ENCODE measurements at places on chromosomes 4 and X.
A peak's percentile ranks its signal among the peaks of the same experiment; 100 is the strongest.

DNA sequence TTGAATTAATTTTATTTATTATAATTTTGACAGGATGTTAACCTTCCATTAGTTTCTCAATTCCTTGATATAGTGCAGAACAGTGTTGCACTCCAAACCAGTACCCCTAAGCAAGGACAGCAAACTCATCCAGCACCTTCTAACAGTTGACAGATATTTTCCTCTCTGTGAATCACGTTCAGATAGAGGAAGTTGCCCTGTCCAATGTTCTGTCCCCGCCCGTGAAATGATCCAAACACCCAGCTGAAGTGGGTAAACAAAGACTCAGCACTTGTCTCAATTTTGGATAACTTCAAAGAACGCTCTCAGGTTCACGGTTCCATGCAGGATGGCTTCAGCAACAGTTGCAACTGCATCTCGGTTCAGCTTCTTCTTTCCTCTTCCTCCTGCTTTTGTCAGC is 1240.0 kb upstream of the ADGRL3 start:
- DNase-seq: no peak

DNA sequence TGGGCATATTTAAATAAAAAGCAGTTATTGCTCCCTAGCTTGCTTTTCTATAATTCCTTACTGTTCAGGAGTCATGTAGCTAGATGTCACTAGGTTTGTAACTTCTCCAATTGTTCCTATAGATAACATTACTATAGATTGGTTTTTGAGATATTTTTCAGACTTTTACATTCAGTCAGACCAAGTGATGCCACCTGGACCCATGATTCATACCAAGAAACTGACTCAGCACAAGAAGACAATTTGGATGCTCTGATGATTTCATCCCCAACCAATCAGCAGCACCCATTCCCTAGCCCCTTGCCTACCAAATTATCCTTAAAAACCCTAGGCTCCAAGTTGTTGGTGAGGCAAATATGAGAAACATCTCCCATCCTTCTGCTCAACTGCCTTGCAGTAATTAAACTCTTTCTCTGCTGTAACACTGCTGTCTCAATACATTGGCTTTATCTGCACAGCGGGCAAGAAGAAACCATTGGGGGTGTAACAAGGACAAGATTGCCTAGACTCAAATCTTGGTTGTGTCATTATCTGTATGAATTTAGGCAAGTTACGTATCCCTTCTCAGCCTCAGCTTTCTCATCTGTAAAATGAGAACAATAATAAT is 11.8 kb upstream of the NEIL3 start:
- no peak for DNase-seq

- DNase-seq: no peak
Observed at GRCh38 chr4:175447016-175447415, 365.0 kb downstream of the GPM6A start.

DNA sequence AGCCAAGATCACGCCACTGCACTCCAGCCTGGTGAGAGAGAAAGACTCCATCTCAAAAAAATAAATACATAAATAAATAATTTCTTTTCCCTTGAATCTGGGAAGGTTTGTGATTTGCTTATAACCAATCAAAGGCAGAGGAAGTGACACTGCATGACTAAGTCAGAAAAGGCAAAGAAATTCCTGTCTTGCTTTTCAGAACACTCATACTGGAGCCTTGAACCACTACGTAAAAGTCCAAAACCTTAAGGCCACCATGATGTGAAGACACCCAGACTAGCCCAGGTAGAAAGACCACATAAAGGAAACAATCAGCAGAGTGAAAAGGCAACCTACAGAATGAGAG is 36.6 kb downstream of the TMEM156 start:
- no peak for DNase-seq

GRCh38 chr4:99841129-99841528 is 24.5 kb downstream of the DAPP1 start:
- DNase-seq: no peak

- peak; percentile 21 for DNase-seq
Observed at GRCh38 chrX:141278306-141278705, 36.0 kb upstream of the SPANXC start.

- no peak for DNase-seq
Observed at GRCh38 chr4:115660465-115660864, 547.0 kb upstream of the NDST4 start.

DNA sequence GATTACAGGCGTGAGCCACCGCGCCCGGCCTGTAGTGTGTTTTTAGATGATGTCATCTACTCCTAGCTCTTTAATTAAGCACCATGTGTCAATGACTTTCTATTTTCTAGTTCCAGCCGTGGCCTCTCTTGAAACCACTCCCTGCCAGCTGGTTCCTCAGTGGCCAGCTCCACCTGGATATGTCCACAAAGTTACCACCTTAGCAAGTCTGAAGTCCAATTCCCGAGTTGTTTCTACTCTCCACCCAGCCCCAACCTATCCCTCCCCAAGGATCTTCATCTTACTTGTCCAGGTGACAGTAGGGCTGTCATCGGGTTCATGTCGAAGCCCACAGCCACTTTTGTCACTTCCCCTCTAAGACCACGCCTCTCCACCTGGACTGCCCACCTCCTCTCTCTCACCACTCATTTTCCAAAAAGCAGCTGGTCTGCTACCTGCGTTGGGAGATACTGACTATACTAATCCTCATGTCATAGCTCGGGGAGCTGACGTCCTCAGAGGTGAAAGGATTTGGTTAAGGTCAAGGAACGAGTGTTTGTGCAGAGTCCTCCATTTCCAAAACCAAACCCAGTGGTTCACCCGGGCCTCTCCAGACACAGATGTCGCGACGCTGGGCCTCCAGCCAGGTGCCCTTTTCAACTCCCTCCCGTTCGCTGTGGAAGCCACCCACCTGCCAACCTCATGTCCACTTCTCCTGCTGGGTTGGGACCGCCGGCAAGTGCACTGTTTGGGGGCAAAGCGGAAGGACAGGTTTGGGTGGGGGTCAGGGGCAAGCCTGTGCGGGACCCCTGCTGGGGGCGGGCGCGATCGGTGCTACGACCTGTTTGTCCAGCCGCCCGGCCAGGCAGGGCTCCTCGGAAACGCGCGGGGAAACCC is 704 bp downstream of the FAM3A start:
- DNase-seq: no peak

DNA sequence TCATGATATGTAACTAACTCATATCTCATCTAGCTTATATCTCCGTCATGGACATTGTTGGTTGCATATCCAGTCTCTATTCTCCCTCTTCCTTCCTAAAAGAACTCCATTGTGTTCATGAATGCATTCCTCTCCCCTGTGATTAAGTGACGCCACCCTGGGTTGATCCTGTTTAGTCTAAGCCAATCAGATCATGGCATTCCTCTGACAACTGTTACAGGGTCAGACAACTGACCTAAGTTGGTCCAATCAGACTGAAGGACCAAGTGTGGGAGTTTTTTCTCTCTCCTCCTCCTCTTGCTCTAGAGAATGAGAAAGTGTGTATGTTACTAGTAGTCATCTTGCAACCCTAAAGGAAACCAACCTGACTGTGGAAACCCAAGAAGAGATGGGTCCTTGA is 3.6 kb downstream of the APOO start:
- DNase-seq: no peak

DNA sequence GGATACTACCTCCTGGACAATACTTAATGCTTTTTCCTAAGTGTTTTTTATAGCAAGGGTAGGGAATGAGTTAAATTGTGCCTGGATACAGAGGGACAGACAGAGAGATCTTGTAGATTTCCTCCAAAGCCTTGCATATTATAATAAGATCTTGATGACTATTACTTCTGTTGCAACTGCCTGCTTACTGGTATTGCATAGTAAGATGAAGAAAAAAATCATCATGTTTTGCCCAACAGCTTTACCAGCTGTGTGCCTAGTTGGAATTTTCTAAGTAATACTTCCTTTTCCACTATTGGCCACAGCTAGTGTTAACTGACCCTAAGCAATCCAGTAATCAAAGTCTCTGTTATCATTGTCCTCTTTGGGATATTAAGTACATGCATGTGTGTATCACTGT is 139.0 kb downstream of the DCK start:
- DNase-seq: no peak

DNA sequence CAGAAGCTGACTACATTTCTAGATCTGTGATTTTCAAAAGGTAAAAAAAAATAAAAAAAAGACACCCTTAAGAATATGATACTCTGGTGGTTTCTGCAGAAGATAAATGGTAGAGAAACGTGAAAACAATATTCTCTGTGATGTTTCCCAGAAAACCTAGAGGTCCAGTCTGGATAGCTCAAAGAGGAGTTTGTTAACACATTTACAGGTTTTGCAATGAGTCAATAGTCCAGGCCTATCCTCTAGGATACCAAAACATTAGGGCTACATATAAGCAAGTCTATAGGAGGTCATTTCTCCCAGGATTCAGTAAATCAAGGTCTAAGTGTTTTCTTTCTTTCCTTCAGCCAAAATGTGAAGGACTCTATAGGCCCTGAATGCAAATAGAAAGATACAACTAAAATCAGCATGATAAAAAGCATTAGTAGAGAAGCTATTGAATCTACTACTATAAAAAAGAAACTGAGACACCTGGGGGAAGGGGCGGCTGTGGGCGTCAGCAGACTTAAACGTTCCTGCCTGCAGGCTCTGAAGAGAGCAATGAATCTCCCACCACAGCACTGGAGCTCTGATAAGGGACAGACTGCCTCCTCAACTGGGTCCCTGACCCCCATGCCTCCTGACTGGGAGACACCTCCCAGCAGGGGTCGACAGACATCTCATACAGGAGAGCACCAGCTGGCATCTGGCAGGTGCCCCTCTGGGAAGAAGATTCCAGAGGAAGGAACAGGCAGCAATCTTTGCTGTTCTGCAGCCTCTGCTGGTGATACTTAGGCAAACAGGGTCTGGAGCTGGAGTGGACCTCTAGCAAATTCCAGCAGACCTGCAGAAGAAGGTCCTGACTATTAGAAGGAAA is 33.7 kb upstream of the SPP1 start:
- no peak for DNase-seq

- DNase-seq: no peak
Observed at GRCh38 chr4:129988957-129989356, 893.0 kb downstream of the C4orf33 start.

DNA sequence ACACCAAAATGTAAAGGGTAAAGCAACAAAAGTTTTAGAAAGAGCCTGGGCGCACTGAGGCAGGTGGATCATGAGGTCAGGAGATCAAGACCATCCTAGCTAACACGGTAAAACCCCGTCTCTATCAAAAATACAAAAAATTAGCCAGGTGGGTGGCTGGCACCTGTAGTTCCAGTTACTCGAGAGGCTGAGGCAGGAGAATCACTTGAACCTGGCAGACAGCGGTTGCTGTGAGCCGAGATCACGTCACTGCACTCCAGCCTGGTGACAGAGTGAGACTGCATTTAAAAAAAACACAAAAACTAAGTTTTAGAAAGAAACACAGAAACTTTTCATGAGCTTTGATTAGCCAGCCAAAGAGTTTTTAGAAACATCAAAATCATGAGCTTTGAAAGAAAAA is 76.5 kb downstream of the APBB2 start:
- DNase-seq: no peak

GRCh38 chrX:332496-332860 is 13.9 kb upstream of the GTPBP6 start:
- DNase-seq: no peak

Data from NCI-H748 treated with DMSO at 0.1 percent for 48 hours (cell line).